PC-9 (cell line): ENCODE measurements at places on chromosomes 5 and 9.

DNA sequence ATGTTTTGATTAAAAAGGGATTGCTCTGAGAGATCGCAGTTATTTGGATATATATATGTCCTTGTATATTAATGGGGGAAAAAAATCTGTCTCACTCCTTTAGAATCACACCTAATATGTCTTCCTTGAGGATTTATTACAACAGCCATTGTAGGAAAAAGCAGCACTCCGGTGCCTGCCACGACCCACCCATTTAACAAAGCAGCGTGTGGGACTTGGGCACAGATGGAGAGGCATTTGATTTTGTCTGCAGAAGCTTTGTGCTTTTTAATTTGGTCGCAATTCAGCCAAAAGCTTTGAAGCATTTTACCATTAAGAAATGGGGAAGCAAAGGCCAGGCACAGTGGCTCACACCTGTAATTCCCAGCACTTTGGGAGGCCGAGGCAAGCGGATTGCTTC lies 159.2 kb downstream of the SMARCA2 start:
- DNase-seq = no peak

DNA sequence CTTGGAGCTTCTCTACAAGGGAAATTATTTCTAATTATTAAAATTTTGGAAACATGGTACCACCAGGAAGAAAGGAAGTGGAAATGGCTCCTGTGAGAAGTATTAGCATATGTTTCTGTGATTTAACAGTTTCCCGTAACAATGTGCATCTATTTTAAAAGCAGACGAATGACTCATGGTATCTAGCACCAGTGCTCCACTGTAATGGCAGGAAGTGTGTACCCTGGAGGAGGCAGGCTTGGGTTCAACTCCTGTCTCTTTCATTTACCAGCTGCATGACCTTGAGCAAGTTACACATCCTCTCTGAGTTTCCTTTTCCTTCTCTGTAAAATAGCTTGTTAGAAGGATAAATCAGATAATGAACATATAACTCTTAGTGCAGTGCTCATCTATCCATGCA lies 41.0 kb upstream of the ANGPTL2 start:
- DNase-seq = no peak

DNA sequence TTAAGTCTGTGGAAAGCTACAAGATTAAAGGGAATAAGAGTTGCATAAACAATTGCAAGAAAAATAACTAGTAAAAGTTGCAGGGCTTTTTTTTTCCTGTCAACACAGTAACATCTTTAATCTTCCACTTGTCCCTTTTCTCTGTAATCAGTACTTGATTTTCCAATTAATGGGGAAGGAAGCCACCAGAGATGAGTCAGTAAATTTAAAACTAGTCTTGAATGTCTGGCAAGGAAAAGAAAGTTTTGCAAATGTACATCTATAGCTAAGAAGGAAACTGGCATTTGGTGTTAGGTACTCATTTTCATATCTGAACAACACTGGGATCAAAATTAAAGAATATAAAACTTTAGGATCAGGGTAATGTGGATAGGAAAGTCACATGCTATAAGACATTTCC lies 17.1 kb downstream of the DAP start:
- no peak for DNase-seq

DNA sequence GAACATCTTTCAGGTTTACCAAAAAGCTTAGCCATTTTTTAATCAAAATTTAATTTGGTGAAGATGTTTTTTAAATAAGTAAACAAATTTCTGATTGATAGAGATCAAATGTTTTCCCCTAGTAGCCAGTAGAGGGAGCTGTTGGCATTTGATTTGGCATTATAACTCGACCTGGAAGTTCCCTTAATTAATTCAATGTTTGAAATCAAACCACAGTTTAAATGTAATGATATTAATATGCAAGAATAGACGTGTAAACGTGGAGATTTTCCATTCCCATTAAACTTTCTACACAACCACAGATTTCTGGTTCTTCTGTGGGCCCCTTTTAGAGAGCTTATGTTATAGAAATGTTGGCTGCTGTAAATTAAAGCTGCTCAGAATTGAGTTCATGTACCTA lies 148.1 kb upstream of the MPDZ start:
- DNase-seq = peak; percentile 5
